Right cardiac atrium (tissue), 5 donors: ENCODE measurements at places on chromosomes 4 and X. TPM values are rescaled to one million over a fixed set of nuclear protein-coding genes. Genes with fewer than 3 reads are reported as not detected.
A peak's percentile ranks its signal among the peaks of the same experiment; 100 is the strongest.

- DNase-seq = no peak
Observed at GRCh38 chrX:65633826-65634225, 33.6 kb upstream of the MSN start.

- DNase-seq = no peak
Observed at GRCh38 chr4:38290366-38290765, 330.2 kb downstream of the PTTG2 start.

WNK3 gene
- total RNA-seq = 2.1 TPM

GRCh38 chrX:13903405-13903804 is 86.5 kb upstream of the GPM6B start:
- DNase-seq = no peak

DNA sequence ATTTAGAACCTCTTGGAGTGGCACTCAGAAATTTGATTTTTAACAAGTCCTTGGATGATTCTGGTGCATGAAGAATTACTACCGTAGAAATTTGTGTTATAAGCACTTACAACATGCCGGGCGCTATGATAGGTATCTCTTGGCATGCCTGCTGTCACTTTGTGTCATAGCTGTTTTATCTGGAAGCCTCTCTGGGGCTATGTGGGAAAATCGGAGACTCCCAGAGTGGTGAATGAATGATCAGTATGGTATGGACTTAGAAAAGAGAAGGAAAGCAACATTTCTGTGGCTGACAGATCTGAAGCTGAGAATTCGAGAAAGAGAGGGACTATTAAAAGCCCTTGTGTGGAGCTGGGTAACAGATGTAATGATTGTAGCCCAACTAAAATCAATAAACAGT is 177.4 kb upstream of the MAMLD1 start:
- DNase-seq = no peak

LDB2 gene
- total RNA-seq = 70.6 TPM

MAGEA12 gene
- total RNA-seq = not detected

DNA sequence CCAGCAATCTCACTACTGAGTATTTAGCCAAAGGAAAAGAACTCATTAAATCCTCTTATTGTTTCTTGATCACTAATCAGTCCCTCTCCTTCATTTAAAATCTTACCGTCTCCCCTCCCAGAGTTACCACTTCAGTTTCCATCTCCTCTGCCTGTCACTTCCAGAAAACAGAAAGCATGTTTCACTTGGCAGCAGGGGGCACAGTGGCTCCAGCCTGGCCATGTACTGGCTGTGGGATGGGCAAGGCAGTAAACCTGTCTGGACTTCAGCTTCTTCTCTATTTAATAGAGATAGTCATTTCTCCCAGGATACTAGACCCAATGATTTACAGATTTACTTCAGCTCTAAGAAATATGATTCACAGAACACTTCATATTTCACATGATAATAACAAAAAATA is 63.2 kb downstream of the CD40LG start:
- DNase-seq = peak; percentile 57

DNA sequence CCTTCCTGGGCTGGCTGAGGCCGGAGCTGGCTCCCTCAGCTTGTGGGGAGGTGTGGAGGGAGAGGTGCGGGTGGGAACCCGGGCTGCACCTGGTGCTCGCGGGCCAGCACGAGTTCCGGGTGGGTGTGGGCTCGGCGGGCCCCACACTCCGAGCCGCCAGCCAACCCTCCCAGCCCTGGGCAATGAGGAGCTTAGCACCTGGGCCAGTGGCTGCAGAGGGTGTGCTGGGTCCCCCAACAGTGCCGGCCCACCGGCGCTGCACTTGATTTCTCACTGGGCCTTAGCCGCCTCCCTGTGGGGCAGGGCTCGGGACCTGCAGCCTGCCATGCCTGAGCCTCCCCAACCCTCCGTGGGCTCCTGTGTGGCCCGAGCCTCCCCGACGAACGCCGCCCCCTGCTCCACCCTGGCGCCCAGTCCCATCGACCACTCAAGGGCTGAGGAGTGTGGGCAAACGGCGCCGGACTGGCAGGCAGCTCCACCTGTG is 182.7 kb upstream of the PAQR3 start:
- peak; percentile 31 for DNase-seq

GRCh38 chr4:7414736-7415510 is 19.8 kb downstream of the PSAPL1 start:
- no peak for DNase-seq

DNA sequence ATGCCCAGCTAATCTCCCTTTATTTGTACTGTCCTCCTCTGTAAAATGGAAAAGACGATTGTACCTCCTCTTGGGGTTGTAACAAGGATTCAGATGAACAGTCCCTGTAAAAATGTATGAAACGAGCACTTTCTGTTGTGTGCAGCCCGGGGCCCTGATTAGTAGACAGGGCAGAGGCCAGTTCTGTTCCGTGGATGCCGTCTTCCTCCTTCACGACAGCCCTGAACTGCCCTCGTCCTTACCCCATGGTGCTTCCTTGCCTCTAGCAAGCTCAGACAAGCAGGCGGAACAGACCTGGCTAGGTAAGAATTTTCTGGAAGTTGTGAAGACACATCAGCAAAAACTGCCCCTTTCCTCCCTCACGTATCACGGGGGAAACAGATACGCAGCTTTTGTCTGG is 22.3 kb upstream of the TADA2B start:
- no peak for DNase-seq

DNA sequence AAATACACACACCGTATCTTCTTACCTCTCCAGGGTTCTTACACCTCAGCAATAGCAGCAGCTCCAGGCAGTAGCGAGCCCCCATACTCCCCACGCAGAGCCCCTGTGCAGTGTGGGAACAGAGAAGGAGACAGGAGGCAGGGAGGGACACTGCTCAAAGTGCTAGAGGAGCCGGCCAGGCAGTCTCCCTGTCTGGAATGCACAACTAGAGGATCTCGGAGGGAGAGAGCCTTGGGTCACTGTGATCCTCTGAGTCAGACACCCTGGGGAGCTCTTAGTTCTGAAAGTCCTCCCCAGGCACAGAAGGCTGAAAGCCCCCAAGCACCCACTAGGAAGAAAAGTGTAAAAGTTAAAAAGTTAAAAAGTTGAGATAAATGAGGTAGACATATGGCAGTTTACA is 16.0 kb downstream of the AMELX start:
- no peak for DNase-seq

- DNase-seq = no peak
Observed at GRCh38 chrX:10875995-10876394, 235.1 kb upstream of the HCCS start.

DNA sequence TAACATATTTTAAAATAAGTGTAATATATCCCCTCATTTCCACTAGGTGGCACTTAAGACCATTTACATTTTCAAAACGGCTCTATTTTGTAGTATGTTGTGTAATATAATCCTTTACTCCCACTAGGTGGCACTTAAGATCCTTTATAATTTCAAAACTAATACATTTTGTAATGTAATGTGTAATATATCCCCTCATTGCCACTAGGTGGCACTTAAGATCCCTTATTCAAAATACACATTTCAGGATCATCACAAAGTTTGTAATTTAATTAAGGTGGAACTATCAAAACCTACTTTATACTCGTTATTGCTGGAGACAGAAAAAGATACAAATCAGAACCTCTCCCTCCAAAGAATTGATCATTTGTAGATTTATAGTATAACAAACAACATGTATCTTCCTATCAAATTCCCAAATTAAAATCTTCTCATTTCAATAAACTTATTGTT is 132.5 kb downstream of the ARHGAP6 start:
- no peak for DNase-seq

DNA sequence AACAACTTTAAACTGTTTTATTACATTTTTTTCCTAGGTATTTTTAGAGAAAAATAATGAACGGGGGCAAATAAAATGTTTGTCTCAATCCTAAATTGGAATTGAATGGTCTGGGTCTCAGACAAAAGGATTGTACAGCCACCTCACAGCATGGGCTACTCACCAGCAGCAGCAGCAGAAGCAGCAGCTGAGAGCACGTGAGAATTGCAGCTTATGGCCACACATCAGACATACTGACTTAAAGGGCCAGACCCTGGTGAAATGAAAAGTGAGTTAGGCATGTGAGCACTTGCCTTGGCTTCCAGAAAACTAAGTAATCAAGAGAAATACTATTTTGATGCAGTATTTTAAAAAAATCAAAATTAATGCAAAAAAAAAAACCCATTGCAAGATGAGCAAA is 56.6 kb downstream of the AASDH start:
- no peak for DNase-seq

GRCh38 chrX:40474645-40475044 is 106.1 kb upstream of the ATP6AP2 start:
- no peak for DNase-seq

DNA sequence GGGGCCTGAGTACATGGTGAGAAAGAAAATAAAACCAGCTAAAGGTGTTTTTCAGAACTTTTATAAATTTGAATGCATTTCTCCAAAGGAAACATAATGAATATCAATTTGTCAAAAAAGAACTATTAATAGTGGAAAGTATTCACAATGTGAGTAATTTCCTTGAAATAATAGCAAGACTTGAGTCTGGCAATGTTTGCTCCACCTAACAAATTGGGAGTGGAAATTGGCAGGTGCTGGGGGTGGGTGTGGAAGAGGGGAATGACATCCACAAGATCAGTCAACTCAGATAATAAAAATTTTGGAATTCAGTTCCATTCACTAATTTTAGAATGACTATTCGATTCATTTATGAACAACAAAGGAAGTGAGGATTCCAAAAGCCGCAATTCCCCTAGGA is 884.8 kb upstream of the SLIT2 start:
- no peak for DNase-seq

DNA sequence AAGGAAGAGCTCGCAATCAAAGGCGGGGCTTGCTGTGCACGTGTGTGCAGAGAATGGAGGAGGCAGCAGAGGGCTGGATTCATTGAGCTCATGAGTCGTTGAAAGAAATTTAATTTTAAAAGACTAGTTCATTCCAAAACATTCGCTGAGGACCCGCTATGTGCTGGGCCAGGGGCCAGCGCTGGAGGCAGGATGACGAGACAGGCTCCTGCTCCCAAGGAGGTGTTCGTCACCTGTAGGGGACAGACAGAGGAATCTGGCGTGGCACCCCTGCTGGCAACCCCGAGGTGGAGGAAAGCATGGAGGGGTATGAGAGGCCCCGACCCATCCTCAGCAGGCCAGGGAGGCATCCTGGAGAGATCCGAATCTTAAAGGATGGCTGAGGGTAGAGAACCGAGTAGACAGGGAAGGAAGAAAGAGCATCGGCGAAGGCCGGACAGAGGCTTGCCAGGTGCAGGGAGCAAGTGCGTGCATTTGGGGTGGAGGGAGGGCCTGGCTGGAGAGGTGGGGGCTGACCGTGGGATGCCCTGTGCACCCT is 96.4 kb downstream of the CPZ start:
- DNase-seq = no peak

DNA sequence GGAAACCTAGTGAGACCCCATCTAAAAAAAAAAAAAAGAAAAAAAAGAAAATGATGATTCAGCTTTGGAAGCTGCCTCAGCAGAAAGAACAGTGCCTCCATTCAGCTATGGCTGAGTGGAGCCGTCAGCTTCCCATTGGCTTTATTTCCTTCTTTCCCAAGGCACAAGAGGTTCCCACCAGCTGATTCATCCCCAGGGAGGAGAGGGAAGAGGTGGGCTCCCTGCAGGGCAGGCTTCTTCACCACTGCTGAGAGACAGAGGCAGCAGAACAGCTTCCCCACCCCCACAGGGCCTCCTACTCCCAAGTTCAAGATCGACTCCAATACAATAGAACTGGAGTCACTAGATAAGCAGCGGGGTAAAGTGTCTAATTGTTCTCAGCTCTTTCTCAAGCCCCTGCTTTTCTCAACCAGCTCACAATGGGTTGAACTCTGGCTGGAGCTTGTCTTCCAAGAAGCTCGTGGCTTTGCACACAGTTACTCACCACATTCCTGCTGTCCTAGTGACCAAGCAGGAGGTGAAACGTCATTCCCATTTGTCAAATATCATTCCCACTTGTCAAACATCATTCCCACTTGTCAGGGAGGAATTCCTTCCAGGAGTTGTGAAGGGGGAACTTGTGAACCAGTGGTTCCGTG is 47.8 kb downstream of the FHDC1 start:
- DNase-seq = no peak

GSPT2 gene
- total RNA-seq = 9.6 TPM

RTL3 gene
- not detected for total RNA-seq

SERTM2 gene
- total RNA-seq = not detected

ADH7 gene
- total RNA-seq = not detected

RBM47 gene
- 3.4 TPM for total RNA-seq

MECP2 gene
- total RNA-seq = 50.2 TPM

TMEM154 gene
- 1.8 TPM for total RNA-seq

DNA sequence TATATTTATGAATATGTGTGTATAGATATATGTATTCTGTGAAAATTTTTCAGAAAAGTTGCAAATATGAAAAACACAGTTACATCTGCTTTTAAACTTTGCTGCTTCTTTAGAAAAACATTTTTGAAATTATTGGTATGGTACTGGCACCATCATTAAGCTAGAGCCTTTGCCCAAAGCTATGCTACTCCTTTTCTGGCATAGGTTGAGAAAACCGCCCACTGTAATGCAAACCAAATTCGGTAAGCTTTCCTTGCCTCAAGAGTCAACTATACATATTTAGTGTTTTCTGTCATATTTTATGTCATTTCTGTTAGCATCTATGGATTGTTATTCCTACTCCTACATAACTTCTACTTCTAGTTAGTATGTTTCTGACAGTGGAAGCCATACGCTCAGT is 50.7 kb downstream of the ANTXR2 start:
- no peak for DNase-seq

GRCh38 chrX:17623750-17624149 is 113.5 kb upstream of the SCML1 start:
- DNase-seq = no peak

BTC gene
- total RNA-seq = 0.35 TPM

HTN1 gene
- not detected for total RNA-seq

- DNase-seq = no peak
Observed at GRCh38 chr4:182827954-182828353, 89.2 kb downstream of the DCTD start.

PLXNB3 gene
- total RNA-seq = 9.2 TPM

DNA sequence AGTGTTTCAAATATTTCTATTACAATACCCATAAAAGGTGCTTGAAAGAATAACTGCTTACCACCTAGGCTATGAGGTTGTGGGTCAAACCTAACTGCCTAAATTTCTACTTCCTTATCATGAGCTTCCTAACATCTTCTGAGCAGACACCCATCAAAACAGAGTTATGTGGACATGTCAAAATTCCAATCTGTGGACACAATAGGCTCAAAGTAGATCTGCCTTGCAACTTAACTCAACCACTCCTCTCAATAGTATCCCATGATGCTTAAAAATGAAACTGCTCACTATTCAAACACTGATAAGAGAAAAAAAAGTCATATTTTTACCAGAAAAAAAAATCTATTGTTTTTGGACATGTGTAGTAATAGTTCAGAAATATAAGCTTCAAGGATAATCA is 462.7 kb downstream of the INPP4B start:
- no peak for DNase-seq
